ENCODE measurements at places on chromosomes 16 and 17. TPM values are rescaled to one million over a fixed set of nuclear protein-coding genes. Genes with fewer than 3 reads are reported as not detected.

Gene CTRL
- total RNA-seq: 0.37 TPM

Gene ACAP1
- 2.2 TPM for total RNA-seq

Gene CALCOCO2
- 61.8 TPM for total RNA-seq

Gene FOXJ1
- not detected for total RNA-seq

Gene CES1
- total RNA-seq: 2.6 TPM

Gene PRDM7
- total RNA-seq: not detected

Gene LIMD2
- 1.8 TPM for total RNA-seq

Gene WNK4
- not detected for total RNA-seq

Gene ASGR2
- not detected for total RNA-seq
